ENCODE measurements at places on chromosomes 4 and X.

DNA sequence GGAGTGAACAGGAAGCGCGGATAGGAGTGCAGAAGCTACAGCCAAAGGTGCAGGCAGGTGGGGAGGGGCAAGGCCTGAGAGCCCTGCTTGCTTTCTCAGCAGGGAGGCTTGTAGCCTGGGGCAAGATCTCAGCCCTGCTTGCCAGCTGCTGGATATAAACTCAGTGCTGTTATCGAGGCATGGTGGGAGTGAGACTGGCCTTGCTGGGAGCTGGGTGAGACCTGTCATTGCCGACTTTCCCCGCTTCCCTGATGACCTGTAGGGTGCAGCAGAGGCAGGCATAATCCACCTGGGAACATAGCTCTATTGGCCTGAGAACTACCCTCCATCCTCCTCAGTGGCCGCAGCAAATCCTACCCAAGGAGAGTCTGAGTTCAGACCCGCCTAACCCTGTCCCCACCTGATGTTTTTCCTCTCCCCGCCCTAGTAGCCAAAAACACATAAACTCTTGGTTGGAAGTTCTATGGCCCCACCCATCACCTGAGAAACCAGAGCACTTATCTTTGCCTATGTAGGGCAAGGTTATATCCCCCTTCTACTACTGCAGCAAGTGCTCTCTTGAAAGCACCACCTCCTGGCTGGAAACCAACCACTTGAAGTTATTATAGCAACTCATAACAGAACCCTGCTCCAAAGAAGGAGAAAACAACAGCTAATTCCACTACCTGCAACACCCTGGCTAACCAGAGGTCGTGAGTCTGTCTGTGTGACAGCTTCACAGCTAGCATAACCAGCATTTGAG is 80.7 kb downstream of the FHIP1A start:
- DNase-seq: no peak

GRCh38 chrX:1496076-1496475 is 40.9 kb downstream of the P2RY8 start:
- DNase-seq: no peak

DNA sequence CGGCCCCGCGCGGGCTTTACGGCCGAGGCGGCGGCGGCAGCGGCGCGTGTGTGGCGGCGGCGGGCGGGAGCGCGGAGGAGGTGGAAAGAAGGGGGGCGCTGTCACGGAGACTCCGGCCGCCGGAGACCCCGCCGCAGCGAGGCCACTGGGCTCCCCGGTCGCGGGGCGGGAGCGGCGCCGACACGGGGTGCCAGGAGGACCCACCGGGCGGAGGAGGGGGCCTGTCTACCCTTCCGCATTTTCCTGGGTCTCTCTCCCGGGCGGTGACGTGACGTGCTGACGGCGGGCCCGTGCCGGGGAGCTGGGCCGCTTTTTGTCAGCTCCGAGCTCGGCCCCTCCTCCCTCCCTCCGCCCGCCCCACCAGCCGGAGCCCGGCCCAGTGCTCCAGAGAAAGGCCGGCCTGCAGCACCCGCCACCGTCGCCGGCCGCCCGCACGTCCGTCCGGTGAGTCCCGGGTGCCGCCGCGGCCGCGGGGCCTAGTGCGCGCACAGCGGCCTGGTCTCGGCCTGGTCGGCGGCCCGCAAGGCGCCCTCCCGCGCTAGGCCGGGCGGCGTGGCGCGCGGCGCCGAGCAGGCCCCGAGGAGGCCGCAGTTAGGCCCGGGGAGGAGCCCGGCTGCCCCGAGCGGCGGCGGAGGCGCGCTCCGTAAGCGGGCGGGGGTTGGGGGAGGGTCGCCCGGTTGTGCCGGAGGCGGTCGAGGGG is at the start of gene ZFX:
TSS of gene ZFX (plus strand) at position 379 of the 700 bp plus-strand sequence. CDS start 23,014 bp downstream, outside the sequence.
- DNase-seq: no peak

DNA sequence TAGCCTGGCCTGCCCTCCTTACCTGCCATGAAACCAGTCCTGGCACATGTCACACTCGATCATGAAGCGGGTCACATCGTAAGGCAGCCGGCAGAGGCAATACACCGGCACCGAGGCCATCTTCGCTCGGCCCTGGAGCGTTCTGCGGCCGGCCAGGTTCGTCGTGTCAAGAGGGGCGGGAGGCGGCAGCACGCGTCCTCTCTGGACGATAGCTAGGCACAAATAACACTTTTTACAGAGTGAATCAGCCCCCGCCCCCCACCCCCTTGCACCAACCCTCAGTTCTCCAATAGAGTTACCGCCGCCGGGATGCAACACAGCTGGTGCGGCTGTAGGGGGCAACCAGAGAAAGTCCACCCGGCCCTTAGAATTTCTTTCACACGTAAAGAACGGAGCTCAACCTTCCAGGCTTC is 1.7 kb downstream of the PHF8 start:
- no peak for DNase-seq

DNA sequence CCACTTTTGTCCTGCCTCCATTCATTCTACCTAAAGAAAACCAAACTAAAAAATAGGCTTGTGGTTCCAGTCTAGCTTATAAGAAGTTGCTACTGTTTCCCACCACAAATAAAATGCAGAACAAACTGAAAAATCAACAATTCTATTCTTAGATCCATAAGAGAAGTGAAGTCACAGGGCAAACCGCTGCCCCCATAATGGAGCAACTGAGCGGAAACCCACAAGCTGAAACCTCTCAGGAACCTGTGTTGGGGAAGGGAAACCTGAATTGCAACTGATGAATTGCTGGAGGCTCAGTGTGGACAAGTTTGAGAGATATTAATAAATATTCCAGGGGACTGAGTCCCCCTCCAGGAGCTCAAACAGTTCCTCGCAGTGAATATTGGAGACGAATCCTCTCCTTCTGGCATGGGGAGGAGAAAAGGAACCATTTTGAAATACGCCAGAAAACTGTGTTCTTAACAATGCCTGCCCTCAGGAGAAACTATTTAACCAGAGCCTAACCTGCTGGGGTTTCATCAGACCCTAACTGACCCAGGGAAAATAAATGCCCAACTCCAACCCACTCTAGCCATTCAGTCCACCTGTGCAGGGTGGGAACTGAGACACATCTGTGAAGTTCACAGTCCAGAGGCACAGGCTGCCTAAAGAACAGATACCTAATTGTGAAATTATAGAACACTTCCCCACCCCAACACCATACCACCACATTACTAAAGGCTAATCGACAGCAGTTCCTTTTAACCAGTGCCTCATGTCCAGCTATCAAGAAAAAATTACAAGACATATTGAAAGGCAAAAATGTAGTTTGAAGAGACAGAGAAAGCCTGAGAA is 22.8 kb upstream of the SH3RF1 start:
- DNase-seq: no peak

DNA sequence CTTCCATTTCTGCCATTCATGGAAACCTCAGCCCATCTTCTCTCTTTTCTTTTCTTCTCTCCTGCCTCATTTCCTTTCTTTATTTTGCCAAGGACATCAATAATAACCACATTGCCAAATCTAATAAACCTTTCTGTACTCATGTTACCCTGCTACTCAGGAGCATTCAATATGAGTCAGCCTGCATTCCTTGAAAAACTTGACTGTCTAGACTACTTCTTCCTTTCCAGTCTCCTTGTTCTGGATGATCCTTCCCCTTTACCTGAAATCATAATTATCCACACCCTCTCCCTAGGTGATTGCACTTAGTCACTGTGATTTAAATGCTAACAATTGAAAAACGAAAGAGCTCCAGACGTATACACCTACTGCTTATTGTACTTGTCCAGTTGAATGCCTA is 253.2 kb upstream of the CENPE start:
- DNase-seq: no peak

- DNase-seq: no peak
Measured at GRCh38 chrX:37383313-37383712, 34.1 kb downstream of the PRRG1 start.

- DNase-seq: no peak
Measured at GRCh38 chr4:24443200-24443599, 141.2 kb downstream of the DHX15 start.
